ENCODE measurements at places on chromosomes 13 and 19. TPM values are rescaled to one million over a fixed set of nuclear protein-coding genes. Genes with fewer than 3 reads are reported as not detected.

MUC16 gene
- total RNA-seq = not detected

DNA sequence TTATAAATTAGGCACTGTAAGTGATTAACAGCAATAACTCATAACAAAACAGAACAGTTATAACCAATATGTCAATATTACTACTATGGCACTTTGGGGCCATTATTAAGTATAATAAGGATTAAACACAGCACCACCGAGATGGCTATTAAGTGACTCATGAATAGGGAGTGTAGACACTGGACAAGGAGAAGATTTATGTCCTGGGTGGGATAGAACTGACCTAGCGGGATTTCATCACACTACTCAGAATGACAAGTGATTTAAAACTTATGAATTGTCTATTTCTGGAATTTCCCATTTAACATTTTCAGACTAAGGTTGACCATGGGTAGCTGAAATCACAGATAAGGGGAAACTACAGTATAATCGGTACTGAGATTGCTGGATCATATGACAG is 79.0 kb upstream of the SLC7A1 start:
- no peak overlapping the region for H3K27ac ChIP-seq
- DNase-seq = no peak
- H3K36me3 ChIP-seq = no peaks in the 10 kb centered on the region

GRCh38 chr13:27522847-27523246 is 72.5 kb upstream of the MTIF3 start:
- no peaks in the 10 kb centered on the region for H3K4me1 ChIP-seq
- H3K27me3 ChIP-seq = peaks cover 16% of the 10 kb centered on the region
- no peak overlapping the region for H3K4me3 ChIP-seq
- no peak overlapping the region for H3K27ac ChIP-seq
- H3K36me3 ChIP-seq = no peaks in the 10 kb centered on the region
- DNase-seq = no peak

HNRNPM gene
- 352 TPM for total RNA-seq

DNA sequence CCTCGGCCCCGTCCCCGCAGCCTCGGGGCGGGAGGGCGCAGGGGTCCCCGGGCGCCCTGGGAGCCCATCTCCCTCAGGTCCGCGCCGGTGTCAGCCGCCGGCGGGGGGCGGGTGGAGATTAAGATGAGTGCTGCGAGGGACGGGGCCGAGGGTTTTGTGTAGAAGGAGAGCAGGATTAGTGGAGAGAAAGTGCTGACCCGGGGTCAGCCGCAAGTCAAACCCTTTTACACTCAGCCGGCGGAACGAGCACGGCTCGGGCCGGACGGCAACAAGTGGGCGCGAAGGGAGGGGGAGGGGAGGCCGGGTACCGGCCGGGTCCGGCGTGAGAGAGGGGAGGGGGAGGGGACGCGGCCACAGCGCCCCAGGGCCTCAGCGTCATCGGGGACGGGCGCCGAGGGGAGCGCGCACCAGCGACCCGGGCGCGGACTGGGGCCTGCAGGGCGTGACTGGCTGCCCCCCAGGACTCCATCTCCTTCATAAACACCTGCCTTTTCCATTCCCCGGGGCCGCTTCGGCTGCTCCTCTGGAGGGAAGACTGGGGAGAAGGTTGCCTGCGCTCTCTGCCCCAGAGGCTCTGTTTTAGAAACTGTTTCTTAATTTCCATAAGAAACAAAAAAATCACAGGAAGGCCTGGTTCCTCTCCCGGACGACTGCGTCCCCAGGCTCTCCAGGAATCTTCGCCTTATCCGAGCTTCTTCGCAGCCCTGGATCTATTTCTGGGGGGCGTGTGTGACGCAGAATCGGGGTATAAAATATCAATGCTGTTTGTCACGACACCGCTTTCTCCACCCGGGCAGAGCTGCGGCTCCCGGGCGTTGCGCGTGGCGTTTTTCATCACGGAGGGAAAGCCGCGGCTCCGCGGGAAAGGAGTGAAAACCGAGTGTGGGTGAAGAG is 6.5 kb downstream of the SOX1 start:
- peak overlapping the region; percentile 78 for H3K27ac ChIP-seq
- H3K4me3 ChIP-seq = no peak overlapping the region
- DNase-seq = peak; percentile 47
- H3K4me1 ChIP-seq = no peaks in the 10 kb centered on the region
- H3K36me3 ChIP-seq = peaks cover 11% of the 10 kb centered on the region

DNA sequence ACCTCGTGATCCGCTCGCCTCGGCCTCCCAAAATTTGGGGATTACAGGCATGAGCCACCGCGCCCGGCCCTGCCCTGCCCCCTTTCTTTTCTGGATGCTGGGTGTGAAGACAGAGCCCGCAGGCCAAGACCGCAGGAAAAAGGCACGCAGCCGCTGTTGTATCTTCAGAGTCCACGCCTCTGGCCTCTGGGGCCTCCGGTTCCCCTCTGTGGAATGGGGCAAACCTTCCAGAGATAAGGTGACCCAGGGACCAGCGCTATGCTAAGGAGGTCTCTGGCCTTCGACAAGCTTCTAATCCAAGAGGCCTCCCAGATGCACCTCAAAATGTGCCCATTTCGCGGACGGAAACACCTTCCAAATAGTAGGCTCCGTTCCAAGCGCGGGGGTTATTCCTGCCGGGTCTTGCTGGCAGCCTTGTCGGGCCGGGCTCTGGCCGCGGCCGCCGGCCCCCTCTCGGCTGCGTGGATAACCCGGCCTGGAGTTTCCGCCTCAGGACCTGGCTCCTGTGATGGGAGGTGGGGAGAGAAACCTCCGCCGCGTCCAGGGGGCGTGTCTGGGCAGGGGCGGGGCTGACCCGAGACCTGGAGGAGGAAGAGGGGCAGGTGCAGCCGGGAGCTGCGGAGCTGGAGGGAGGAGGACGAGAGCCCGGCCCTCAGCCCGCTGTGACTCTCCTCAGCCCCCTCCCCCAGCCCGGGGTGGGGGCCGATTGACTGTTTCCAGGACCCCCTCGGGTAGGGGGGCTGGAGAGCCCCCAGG is 13.1 kb downstream of the TJP3 start:
- H3K36me3 ChIP-seq = no peaks in the 10 kb centered on the region
- peak overlapping the region; percentile 54 for H3K4me3 ChIP-seq
- no peak overlapping the region for H3K27ac ChIP-seq
- peak; percentile 96 for DNase-seq
- H3K27me3 ChIP-seq = peaks cover 32% of the 10 kb centered on the region

GRCh38 chr13:110329798-110330461 is 22.8 kb downstream of the COL4A2 start:
- no peak for DNase-seq
- no peaks in the 10 kb centered on the region for H3K36me3 ChIP-seq
- H3K27ac ChIP-seq = no peak overlapping the region
- no peak overlapping the region for H3K4me3 ChIP-seq

PCDH8 gene
- not detected for total RNA-seq

Measured in activated CD4-positive, alpha-beta T cell treated with anti-CD3 and anti-CD28 coated beads, Interleukin-2, amount 10 ng/mL, durations not matched to agents 24 days and 14 days (primary cell).